Uterus (tissue), 4 donors: ENCODE measurements at places on chromosomes 2 and 18. TPM values are rescaled to one million over a fixed set of nuclear protein-coding genes. Genes with fewer than 3 reads are reported as not detected.

The SERPINB7 gene
- total RNA-seq, result not detected

DNA sequence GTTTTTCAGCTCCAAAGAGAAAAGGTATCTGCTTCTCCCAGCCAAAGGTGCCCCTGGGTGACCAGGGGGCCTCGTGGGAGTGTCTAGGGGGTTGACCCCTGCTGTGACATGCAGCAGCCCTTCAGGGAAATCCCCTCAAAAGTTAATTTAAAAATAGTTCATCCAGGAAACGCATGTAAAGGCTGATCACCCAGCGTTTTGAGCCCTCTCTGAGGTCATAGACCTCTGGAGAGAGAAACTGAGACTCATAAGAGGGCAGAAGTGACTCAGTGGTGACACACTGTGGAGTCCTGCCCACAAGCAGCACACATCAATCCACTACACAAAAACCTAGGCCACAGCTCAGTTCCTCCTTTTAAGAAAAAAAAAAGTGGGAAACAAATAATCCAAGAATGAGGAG is 11.9 kb downstream of the GAL3ST2 start:
- H3K4me1 ChIP-seq, result no peaks in the 10 kb centered on the region
- H3K36me3 ChIP-seq, result no peaks in the 10 kb centered on the region
- no peak overlapping the region for H3K27ac ChIP-seq
- H3K4me3 ChIP-seq, result no peak overlapping the region
- H3K27me3 ChIP-seq, result no peaks in the 10 kb centered on the region

DNA sequence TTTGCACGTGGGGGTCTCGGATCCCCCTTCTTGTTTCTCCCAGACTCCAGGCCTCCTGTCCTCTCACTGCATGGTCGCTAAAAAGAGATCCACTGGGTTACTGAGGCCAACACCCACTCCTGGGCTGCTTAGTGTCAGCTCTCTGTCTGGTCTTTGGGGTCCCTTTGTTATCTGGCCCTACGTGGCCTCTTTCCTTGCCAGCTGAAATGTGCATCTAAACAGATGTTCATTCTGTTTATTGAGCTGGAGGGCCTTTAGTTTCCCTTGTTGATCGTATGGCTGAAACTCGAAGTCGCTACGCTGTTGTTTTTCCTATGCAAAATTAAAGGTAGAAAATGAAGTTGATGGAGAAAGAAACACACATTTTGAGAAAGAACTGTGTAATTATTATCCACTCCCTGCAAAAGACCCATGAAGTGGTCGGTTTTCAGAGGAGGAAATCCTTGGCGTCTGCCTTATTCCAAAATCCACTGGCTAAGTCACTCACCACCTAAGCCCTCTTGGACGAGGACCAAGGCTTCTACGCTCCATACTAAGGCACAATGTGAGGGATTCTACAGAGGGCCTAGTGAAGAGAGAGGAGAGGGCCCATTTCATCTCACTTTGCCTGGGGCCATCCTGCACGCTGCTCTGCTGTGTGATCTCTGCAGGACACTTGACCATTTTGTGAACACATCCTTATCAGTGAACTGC is 105.3 kb downstream of the GLI2 start:
- H3K36me3 ChIP-seq, result no peaks in the 10 kb centered on the region
- no peak overlapping the region for H3K4me3 ChIP-seq
- H3K27me3 ChIP-seq, result no peaks in the 10 kb centered on the region
- H3K27ac ChIP-seq, result no peak overlapping the region

- H3K4me1 ChIP-seq, result no peaks in the 10 kb centered on the region
- DNase-seq, result no peak
- H3K36me3 ChIP-seq, result no peaks in the 10 kb centered on the region
- H3K4me3 ChIP-seq, result no peak overlapping the region
Observed at GRCh38 chr2:96296925-96297324, 8.4 kb downstream of the SNRNP200 start.

- H3K27ac ChIP-seq, result no peak overlapping the region
- H3K4me1 ChIP-seq, result no peaks in the 10 kb centered on the region
- H3K27me3 ChIP-seq, result no peaks in the 10 kb centered on the region
- H3K4me3 ChIP-seq, result no peak overlapping the region
- no peak for DNase-seq
Observed at GRCh38 chr2:41718705-41719104, 329.1 kb upstream of the PKDCC start.
